Effector memory CD8-positive, alpha-beta T cell (primary cell): ENCODE measurements at places on chromosomes 6 and 20.

DNA sequence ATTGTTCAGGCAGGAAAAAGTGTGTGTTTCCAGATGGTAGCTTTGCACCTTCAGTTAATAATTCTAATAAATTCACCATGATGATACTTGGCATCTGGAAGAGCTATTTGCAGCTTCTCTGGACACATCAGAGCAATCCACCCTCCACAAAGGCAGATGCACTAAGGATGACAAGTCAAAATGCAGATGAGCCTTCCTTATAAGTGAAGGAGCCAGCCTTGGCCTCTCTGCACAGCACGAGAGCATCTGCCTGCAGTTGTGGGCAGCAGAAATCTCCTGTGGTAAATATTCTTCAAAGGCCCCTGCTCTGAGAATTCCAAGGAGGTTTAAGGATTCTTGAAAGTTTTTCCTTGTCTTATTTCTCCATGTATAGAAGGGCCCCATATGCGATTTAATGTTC, 6.9 kb upstream of the POM121L2 start:
- no peak for DNase-seq

DNA sequence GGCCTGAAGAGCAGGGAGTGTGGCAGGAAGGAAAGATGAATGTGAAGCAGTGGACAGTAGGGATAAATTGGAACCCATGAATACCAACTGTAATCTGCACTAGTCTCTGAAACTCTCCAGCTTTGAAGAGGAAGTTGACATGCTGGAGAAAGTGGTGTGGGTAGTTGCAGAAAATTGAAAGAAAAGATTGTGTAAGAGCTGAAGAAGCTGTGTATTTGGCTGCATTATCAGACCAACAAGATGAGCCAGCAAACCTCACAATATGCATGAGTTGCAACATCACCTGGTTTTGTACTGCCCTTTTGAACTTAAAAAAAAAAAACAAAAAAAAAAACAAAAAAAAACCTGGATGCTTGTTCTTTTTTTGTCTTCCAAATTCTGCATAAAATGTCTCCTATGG, 921.9 kb upstream of the EYS start:
- no peak for DNase-seq

- no peak for DNase-seq
Observed at GRCh38 chr20:4798010-4798409, 76.3 kb downstream of the PRND start.

- DNase-seq, result no peak
Observed at GRCh38 chr6:144077871-144078270, 17.5 kb downstream of the SF3B5 start.

GRCh38 chr20:62197801-62198200, 15.0 kb downstream of the MTG2 start:
- DNase-seq, result no peak

- DNase-seq, result no peak
Observed at GRCh38 chr6:81455641-81456040, 296.8 kb downstream of the TENT5A start.

DNA sequence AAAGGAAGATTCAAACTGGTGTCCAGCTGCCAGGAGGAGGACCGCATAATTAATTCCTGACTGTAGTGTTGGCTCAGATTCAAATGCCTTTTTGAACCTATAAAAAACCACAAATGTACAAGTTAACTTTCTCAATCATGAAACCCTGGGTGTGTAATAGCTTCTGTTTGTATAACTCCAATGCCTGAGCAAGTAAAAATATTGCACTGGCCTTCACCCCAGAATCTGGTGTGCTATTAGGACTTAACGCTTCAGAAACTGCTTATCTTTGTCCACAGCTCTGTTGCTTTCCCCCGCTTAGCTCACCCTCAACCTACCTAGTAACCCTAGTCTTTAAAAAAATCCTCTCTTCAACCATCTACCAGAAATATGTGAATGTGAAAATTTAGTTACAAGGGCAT, 119.1 kb upstream of the MAP7 start:
- no peak for DNase-seq

- DNase-seq, result no peak
Observed at GRCh38 chr6:148789948-148790347, 43.1 kb downstream of the UST start.

GRCh38 chr20:40276301-40276700, 412.7 kb downstream of the MAFB start:
- DNase-seq, result no peak

DNA sequence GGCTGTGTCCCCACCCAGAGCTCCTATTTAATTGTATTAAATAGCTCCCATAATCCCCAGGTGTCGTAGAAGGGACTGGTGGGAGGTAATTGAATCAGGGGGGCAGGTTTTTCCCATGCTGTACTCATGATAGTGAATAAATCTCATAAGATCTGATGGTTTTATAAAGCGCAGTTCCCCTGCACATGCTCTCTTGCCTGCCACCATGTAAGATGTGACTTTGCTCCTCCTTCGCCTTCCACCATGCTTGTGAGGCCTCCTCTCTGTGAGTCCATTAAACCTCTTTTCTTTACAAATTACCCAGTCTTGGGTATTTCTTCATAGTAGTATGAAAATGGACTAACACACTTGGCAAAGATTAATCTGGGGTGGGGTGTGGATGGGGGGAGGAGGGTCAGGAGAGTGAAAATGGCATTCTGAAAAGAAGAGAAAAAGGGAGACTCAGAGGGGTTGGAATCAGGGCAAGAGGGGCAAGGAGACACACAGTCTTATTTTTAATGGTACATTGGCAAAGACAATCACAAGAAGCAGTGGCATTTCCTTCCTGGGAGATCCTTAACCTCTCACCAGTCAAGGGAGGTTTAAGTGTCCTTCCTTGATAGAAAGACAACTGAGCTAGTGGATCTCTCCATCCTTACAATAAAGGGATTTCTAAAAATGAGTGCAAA, 37.5 kb upstream of the NOX3 start:
- DNase-seq, result no peak

GRCh38 chr20:19858466-19859371, 100.7 kb downstream of the RIN2 start:
- DNase-seq, result no peak

DNA sequence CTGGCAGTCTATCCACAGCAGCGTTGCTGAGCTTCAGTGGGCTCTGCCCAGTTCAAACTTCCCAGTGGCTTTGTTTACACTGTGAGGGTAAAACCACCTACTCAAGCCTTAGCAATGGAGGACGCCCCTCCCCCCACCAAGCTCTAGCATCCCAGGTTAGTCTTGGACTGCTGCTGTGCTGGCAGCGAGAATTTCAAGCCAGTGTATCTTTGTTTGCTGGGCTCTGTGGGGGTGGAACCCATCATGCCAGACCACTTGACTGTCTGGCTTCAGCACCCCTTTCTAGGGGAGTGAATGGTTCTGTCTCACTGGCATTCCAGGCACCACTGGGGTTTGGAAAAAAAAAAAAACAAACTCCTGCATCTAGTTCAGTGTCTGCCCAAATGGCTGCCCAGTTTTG, 249.7 kb upstream of the SYNCRIP start:
- DNase-seq, result no peak

DNA sequence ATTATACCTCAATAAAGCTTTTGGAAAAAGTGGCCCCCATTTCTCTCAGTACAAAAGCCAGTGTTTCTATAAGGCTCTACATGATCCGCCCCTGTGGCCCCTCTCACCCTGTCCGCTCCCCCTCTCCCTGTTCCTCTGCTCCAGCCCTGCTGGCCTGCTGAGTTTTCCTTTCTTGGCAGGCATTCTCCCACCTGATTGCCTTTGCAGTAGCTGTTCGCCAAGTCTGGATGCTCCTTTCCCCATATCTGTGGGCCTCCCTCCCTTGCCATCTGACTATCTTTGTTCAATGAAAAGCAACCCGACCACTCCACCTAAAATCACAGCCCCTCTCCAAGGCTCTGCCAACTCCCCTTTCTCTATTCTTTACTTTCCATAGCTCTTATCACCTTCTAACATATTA, 33.2 kb downstream of the CDH22 start:
- no peak for DNase-seq

- no peak for DNase-seq
Observed at GRCh38 chr20:44748005-44748370, 2.3 kb downstream of the KCNK15 start.

- DNase-seq, result no peak
Observed at GRCh38 chr20:57786304-57786932, 76.6 kb upstream of the PMEPA1 start.

DNA sequence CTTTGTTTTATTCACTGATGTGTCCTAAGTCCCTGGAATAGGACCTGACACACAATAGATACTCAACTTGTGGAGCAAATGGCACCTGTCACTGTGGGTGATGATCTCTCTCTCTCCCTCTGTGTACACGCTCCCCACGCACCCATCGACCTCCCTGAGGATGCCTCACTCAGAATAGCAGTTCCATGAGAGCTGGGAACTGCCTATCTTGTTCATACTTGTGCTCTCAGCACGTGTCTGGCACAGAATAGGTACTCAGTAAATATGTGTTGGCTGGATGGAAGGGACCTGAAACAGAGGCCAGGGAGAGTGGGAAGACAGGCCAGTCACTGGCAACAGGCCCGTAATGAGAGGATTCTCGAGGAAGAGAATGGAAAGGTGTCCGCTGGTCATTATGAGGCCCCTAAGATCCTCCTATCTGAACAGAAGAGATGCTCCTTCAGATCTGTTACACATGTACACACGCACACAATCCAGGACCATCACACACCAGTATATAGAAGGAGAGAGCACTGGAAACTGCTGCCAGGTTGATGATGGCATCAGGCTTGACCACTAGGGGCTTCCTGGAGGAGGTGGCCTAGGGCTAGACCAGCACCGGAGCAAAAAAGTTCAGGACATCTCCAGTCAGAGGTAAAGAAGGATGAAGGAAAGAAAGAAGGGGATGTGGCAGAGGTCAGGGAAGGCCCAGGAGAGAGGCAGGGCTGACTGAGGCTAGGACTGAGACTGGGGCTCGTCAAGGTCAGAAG, 30.9 kb downstream of the VEGFA start:
- no peak for DNase-seq

- DNase-seq, result no peak
Observed at GRCh38 chr20:1949347-1950100, 44.3 kb downstream of the PDYN start.

- DNase-seq, result no peak
Observed at GRCh38 chr6:143260857-143261256, 189.6 kb downstream of the ADAT2 start.

DNA sequence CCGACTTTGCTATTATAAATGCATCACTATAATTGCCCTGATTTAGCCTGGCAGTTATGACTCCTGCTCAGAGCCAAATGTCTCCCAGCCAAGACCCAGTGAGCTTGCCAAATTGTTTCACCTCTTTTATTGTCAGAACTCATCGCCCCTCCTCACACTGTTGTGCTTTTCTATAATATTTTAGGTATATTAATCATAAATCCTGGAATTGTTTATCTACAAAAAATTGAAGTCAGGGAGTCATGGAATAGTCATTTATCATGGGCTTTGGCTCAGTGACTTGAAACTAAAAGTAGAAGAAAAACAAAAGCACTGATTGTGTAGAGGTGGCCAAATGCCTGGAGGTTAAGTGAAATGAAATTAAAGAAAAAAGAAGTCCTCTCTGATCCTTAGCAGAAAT, 85.6 kb downstream of the PFDN4 start:
- no peak for DNase-seq

DNA sequence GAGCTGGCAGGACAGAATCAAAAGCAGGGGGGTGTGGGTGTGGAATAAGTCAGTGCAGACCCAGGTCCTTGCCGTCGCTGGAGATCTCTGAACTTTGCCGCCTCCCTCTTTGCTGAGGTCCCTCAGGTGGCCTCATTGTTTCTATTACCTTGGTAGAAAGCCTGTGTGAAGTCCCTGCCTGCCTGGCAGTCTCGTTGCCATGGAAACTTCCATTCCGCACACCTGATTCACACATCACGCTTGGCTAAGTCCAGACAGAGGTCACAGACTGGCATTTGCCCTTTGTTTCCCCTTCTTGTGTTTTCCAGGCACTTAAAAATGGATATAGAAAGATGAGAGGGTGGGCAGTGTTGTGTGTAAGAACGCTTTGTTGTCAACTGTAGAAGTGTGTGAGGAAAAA, 260.6 kb downstream of the PRL start:
- DNase-seq, result no peak

- peak; percentile 14 for DNase-seq
Observed at GRCh38 chr6:10411971-10412460, 2.9 kb downstream of the TFAP2A start.

- DNase-seq, result no peak
Observed at GRCh38 chr6:5205877-5206850, 54.6 kb downstream of the LYRM4 start.

GRCh38 chr20:60249436-60249835, 291.2 kb downstream of the CDH26 start:
- no peak for DNase-seq

DNA sequence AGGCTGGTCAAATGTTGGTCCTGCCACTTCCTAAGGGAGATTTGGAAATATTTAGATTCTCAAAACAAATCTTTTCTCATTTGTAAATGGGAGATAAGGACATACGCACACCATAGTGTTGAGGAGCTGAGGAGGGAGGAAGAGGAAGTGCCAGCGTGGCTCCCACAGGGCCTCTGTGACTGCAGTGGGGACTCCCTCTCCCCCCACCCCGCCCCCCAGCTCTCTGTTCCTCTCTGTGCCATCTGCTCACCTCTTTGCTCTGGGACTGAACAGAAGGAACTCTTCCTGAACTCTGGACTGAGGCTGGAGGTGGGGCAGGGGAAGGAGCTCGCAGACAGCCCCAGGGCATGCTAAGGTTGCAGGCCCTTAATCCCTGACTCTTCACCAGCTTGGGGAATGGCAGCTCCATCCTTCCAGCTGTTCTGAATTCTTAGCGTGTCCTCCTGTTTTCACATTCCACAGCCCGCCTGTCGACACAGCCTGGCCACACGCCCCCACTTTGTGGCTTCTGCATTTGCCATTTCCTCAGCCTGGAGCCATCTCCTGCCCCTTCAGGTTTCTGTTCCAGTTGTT, 11.4 kb downstream of the DDX27 start:
- DNase-seq, result no peak

DNA sequence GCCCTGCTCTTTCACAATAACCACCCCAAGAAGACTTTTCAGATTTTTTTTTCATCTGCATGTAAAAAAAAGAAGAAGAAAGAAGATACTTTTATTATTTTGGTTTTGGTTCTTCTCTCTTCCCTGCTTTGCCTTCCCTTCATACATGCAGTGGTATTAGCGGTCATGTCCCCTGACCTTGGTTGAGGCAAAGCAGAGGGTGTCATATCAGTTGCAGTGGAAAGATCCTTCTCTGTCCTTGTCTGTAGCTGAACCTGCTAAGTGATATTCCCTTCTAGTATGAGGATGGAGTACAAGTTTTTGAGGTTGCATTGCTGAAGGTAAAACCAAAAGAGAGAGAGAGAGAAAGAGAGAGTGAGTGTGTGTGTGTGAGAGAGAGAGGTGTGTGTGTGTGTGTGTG, 345.7 kb downstream of the UTRN start:
- DNase-seq, result no peak
